AG08396 (cell line): ENCODE measurements at places on chromosomes 4 and X.

GRCh38 chrX:134538316-134538715 lies 78.4 kb downstream of the HPRT1 start:
- DNase-seq, result no peak

GRCh38 chrX:105495376-105495775 lies 274.9 kb upstream of the TEX13A start:
- DNase-seq, result no peak

DNA sequence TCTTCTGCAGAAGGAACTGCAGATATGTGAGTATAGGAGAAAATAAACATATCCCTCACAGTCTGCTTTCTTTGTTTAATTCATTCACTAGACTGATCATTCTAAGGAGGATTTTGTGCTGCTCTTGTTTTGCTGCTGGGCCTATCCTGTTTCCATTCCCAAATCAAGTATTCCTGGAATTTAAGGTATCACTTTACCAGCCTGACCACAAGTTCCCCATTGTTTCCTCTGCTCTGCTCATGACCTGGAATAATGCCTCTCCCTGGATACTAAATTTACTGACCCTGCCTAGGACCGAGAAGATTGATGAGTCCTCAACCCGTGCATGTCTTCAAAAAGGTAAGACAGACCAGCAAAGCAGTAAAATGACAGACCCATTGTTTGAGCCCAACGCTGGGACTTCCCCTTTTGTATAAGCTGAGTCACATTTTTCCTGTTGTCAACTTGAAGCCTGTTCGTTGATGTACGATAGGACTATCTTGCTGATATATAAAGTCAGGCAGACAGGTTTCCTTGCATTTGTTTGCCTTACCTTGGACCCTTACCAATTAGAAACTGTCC lies 85.5 kb upstream of the TET2 start:
- DNase-seq, result no peak

DNA sequence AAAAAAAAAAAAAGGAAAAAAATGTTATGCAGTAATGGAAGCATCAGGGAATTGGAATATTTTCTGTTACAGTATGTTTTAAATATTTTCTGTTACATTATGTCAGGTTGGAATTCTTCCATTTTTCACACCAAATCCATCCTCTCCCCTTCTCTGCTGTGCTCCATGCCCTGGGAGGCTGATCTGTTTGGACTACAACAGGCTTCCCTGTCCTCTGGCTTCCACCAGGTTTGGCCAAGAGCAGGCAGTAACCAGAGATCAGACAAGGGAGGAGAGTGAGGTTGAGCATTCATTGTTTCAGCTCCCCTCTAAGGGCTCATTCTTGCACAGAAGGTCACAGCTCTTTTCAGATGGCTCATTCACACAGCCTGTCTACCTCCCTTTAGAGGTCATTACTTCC lies 11.7 kb upstream of the TMEM184C start:
- no peak for DNase-seq

DNA sequence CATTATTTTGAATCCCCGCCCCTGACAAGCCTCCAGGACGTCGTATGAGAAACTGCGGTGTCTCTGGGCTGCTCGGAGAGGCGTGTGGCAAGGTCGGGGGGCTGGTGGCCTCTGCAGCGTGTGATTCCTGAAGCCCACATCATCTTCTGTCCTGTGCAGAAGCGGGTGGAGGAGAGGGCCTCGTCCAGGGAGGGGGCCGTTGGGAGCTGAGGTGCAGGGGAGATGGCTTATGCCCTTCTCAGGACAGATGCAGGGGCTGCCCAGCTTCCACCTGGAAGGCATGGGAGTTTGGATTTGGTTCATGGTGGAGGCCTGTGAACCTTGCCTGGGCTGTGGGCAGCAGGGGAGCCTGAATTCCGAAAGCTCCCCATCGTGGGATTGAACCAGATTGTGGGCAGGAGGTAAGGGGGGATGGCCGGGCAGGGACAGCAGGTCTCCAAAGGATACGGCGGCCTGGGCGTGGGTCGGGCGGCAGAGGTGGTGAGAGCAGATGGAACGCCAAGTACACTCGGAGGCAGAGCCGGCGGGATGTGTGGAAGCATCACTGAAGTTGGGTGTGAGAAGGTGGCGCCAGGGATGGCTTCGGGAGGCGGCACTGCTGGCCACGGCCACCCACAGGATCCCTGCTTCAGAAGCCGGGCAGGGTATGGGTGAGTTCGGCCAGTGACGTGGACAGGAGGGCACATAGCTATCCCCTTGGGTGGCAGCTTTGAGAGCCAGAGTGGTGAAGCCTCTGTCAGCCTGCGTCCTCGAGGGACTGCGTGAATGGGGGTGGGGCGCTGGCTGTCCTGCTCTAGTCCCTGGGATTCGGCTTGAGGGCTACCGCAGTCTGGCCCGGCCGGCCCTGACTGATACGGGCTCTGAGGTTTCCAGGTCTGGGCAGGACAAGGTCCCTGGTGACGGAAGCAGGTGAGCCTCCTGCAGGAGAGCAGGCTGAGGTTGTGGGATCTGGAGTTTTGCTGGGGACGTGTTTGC lies 76.3 kb upstream of the ADRA2C start:
- no peak for DNase-seq

- DNase-seq, result no peak
Observed at GRCh38 chr4:52876069-52876468, 14.0 kb downstream of the RASL11B start.

DNA sequence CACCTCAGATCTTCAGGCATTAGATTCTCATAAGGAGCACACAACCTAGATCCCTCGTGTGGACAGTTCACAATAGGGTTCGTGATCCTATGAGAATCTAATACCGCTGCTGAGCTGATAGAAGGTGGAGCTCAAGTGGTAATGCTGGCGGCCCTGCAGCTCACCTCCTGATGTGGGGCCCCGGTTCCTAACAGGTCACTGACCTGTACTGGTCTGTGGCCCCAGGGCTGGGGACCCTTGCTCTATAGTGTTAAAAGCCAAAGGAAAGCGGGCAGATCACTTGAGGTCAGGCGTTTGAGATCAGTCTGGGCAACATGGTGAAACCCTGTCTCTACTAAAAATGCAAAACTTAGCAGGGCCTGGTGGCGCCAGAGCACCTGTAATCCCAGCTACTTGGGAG lies 1047.0 kb upstream of the FTHL17 start:
- no peak for DNase-seq

DNA sequence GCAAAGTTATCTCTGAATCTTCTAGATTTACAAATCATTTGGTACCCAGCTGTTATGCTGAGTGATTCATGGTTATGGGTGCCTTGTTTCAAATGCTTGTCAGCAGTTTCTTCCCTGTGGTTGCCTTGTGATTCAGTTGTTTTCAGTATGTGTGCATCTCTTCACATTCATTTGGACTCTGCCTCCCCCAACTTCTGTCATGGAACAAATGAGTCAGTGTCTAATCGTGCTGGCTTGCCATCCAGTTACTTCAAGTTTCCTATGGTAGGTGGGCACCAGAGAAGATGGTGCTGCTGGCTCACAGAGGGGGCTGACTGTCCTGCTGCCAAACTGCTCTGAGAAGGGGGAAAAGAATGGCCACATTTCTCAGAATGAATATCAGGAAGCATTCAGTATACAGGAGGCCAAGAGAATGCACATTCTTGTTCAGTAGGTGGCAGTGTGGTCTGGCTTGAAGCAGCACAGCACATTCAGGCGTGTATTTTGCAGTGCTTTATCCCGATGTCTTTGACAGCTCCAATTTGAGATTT lies 260.9 kb downstream of the GLUD2 start:
- peak; percentile 2 for DNase-seq

DNA sequence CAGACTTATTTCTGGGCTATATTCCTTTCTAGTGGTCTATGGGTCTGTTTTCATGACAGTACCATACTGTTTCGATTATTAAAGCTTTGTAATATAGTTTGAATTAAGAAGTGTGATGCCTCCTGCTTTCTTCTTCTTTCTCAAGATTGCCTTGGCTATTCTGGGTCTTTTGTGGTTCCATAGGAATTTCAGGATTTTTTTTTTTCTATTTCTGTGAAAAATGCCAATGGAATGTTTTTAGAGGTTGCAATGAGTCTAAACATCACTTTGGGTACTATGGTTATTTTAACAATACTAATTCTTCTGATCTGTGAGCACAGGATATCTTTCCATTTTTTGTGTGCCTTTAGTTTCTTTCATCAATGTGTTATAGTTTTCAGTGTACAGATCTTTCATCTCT lies 204.3 kb upstream of the HCCS start:
- no peak for DNase-seq

- DNase-seq, result peak; percentile 57
Observed at GRCh38 chrX:9682456-9682855, 83.2 kb downstream of the GPR143 start.

GRCh38 chr4:58514299-58514698 lies 1404.1 kb upstream of the IGFBP7 start:
- DNase-seq, result no peak

GRCh38 chr4:10671366-10671765 lies 13.2 kb downstream of the CLNK start:
- DNase-seq, result no peak

- peak; percentile 70 for DNase-seq
Observed at GRCh38 chrX:53048169-53049126, at the start of gene GPR173. GPR173 (plus strand) TSS chrX:53048789; CDS start chrX:53076622, 27,833 bp downstream.

DNA sequence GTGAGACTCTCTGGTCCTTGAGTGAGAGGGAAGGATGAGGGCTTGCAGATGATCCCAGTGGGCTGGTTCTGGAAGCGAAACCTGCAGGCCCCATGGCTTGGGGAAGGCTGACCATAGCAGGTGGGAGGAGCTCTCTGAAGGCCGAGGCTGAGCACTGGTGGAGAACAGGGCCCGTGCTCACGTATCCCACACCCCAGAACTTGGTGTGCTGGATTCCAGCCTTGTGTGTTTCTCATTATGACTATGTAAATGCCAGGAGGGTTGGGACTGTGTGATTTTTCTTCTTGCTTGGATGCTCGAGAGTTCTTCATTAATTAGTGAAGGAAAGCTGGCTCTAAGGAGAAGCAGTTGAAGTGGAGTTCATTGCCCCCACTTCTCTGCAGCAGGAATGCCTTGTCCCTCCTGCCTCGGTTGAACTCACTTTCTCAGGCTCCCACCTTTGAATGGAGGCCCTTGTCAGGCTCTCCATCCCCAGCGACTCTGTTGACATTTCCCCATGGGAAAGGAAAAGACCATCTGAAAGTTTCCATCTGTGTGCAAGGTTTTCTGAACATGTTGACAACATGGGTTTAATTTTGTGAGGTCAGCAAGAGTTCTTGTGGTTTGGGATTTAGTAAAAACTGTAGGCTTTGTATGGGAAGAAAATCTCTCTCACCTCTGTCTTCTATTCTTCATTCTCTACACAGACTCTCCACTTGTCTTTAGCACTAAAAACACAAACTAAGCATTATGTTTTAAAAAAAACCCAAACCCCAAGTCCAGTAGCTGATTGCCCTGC lies 57.7 kb downstream of the TBL1X start:
- DNase-seq, result no peak

GRCh38 chrX:49292400-49293362 lies 10.8 kb upstream of the GAGE10 start:
- DNase-seq, result no peak

- no peak for DNase-seq
Observed at GRCh38 chr4:139526928-139527327, 29.1 kb downstream of the SETD7 start.

DNA sequence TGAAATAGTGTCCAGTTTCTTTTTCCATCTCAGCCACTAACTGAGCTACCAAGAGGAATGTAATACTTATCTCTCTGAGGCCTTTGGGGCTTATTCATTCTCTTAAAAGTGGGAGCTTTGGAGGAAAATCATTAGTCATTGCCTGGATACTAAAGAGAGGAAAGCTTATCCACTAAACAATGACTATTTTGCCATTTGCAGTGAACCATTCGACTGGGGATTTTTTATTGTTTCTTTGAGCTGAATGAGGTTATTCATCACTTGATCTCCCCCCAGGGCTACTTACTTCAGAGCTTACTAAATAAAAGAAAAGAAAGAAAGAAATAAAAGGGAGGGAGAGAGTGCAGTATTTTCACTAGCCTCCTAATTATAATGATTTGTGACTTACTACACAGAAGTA lies 1329.5 kb upstream of the TENM3 start:
- DNase-seq, result no peak

DNA sequence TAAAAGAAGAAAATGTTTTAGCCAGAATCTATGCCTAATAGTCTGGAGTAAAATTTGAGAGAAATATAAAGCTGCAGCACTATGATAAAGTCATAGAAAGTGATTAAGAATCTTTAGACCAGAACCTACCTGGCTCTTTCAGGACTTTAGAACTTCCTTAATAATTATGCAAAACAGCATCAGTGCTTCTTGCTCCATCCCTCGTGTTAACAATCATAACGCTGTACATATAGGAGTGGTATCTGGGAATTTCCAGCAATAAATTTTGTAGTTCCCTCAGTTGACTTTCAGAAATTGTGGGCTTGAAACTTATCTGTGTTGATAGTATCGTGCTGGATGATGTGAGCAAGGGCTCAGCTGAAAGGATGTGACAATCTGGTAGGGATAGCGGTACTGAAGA lies 102.1 kb upstream of the RASGEF1B start:
- no peak for DNase-seq

DNA sequence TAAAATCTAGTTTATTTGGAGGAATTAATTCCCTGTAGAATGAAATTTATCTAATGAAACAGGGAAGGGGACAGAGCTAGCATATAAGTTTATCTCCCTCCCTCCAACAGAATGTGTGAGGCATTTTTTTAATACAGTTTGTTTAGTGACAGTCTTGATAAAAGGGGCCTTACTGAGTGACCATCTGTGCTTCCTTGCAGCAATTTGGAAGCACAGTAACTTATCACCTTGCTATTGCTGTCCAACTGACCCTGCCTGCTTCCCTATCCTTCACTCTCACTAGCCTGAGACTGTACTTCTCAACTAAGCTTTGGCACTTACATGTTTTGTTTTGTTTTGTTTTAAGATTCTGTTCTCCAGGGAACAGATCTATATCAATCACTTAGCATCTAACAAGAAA lies 31.1 kb upstream of the KCTD8 start:
- DNase-seq, result no peak

DNA sequence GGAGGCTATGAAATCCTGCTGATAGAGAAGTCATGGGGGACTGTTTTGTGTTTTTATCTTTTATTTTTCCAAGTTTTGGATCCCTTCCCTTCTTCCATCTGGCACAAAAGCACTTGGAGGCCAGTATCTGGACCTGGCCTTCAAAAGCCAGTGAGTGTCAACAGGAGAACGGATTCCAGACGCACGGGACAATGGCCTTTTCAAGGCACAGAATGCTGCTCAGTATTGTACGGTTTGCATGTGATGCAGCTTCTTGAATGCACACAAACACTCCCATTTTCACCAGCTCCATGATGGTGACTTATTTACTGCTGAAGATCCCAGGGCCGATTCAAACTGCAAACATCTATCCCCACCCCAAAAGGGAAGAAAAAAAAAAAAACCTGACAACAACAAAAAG lies 145.4 kb downstream of the CPEB2 start:
- no peak for DNase-seq

DNA sequence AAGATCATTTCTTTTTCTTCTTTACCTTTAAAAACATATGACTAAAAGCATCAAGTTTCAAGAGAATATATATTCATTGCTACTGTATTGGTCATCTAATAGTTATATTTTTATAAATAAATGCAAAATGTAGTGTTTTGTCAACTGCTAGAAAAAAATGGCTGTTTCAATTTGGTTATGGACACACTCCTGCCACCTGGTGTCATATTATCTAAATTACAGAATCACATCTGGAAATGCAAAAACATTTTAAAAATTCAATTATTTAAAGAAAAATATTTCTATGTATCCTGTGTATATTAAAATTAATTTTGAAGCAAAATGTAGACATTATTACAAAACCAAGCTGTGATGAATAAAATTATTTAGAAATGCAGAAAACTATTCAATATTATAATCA lies 329.4 kb upstream of the PCDH18 start:
- peak; percentile 16 for DNase-seq
